ENCODE measurements at places on chromosomes 4 and X.

DNA sequence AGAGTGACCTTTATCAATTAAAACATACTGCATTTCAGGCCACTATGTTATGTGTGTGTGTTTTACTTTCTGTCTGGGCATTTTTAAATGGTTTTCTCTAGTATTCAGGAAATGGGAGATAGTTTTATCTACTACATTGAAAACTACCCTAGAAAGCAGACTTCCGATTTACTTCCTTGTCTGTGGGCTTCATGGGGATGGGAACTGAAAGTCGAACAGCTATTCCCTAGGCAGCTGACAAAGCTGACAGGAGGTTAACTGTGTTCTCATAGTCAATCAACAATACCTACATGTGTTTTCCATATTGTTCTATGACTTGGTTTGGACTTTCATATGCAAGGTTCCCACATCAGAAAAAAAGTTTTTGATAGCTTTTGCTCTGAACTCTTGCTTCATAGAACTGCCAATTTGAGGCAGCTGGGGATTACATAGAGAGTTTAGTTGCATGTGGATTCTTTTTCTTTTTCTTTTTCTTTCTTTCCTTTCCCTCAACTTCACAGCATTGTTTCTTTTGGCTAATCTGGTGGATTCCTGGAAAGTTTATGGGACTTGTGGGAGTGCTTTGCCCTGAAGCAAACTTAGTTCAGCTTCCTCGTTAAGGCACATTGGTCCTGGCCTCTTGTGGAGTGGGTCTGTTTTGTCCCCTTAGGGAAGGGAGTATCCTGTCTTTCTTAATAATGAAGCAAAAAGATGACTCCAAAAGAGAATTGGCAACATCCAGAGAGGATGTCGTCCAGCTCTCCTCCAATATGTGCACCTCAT lies 327.1 kb upstream of the GIMD1 start:
- DNase-seq = no peak

DNA sequence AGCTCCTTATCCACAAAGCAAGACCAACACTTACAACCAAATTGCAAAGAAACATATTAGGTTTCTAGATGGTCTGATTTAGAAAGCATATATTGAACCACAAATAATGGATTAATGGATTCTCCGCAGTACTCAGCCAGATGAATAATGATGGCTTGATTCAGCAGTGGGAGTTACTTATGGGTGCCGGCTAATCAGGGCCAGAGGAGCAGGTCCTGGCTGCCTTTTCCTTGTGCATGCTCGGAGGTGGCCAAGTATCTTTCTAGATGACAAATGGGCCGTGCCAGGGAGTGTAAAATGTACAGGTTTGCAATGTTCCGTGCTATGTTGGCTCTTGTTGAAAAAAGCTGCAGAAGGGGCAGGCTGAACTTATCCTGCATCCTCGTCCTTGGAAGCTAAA lies 70.2 kb downstream of the VCX3A start:
- DNase-seq = no peak

- no peak for DNase-seq
These were observed 28.9 kb downstream of the ACSL1 start for GRCh38 chr4:184796906-184797305.

DNA sequence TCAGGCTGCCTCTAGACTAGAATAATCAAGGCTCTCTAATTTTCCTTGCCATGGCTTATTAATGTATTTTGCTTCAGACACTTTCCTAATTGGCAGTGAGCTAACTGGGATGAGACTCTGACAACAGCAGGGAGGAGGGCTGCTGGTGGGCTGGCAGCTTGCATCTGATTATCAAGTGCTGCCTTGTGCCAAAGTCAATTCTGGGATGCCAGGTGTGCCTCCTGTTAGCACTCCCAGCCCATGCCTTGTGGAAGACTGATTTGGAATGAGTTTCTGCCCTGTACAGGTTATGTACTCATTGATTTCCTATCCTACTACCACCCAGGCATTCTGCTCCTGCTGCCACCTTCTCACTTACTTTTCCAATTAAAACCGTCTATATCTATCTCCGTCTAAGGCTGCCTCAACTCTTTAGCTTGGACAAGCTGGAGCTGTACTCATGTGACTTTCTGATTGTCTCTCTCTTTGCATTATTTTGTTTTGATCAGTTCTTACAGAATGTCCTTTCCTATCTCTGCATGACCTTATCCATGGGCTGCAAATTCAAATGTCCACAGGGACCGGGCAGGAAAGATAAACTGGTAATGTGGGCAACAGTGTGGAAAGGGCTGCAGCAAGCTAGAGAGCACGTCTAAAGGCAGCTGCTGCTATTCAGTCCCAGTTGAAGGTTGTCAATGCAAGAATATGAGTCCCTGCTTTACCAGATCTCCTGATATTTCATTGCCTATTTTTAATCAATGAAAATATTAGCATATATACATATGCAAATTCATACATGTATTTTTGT lies 112.6 kb downstream of the GABRA2 start:
- no peak for DNase-seq

DNA sequence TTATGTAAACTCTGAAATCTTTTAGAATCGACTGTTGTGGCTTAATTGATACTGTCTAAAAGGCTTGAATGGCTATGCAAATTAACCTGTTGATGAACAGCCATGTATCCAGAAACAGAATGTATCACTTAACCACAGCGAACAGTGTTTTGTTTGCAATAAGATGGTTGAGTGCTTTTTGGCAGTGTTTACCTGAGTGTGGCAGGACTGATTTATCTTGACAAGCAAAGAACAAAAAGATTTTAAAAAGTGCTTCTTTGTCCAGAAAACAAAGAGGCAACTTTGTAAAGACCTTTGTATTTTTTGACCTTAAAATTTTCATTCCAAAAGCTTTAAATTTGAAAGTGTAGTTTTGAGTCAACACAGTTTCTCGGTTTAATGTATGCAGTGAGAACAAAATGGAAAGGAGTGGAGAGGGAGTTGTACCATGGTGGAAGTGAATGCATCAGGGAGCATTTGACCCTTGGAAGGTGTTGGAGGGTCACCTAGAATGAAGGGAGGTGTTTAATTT lies 18.0 kb downstream of the ARHGAP10 start:
- no peak for DNase-seq

GRCh38 chr4:99815597-99816011 lies 1.0 kb upstream of the DAPP1 start:
- DNase-seq = peak; percentile 6

DNA sequence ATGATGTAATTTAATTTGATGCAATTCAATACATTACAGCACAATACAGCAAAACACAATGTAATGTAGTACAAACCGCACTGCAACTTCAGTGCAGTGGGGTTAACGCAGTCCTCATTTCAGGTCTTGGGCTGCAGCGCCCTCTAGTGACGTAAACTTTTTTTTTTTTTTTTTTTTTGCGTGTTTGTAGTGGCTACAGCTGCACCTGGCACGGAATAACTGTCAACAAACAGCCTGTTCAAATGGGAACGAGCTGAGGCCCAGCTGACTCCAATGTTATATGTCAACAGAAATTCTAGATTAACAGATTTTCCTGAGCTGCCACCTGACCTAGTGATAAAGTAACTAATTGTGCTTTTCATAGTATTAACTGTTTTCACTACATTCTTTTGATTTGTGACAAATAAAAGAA lies 33.5 kb upstream of the RASSF6 start:
- DNase-seq = no peak

- no peak for DNase-seq
These were observed 111.0 kb downstream of the EPHA5 start for GRCh38 chr4:65559270-65559669.

- no peak for DNase-seq
These were observed 137.2 kb upstream of the PGRMC2 start for GRCh38 chr4:128424527-128425497.

DNA sequence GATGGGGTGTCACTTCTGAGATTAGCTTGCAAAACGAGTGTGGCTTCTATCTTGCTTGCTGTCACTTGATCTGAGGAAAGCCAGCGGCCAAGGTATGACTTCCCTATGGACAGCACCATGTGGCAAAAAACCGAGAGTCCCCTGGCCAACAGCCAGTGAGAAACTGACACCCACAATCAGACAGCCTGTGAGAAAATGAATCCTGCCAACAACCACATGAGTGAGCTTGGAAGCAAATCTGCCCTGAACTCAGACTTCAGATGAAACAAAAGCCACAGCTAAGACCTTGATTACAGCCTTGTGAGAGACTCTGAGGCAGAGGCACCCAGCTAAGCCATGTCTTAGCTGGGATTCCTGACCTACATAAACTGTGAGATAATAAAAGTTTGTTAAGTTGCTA lies 45.5 kb downstream of the PPP1R2C start:
- DNase-seq = no peak

DNA sequence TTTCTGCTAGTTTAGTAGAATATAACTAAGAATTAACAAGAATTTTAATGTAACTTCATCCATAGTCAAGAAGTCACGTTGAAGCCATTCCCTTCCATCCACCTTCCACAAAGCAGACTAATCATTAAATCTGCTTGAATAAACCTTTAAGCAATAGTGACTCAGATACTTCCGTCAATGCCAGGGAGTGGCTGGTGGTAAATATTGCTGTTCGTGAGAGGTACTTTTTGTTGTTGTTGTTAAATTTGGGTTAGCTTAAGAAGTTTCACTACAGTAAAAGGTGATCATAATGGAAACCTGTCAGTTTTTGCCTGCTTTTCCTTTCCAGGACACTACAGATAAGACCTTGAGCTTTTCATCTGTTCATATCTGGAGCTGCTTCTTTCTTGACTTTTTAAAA lies 316.3 kb downstream of the TMA16 start:
- no peak for DNase-seq

GRCh38 chr4:69849969-69850368 lies 10.0 kb downstream of the SULT1E1 start:
- DNase-seq = no peak

DNA sequence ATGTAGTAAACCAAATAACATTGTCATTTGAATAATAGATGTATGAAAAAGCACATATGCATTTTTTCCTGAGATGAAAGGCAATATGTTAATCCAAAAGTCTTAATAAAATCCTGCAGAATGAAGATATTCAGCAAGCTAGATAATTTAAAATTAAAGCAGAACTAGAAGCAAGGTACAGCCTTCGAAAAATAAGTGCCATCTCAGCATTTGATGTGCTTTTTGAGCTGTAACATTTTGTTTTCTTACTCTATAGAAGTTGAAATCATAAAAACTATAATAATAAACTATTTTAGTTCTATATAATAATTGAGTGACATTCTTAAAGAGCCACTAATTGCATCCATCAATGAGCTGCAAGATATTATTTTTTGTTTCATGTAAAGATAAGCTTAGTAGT lies 410.4 kb upstream of the TRAM1L1 start:
- DNase-seq = no peak

- peak; percentile 79 for DNase-seq
These were observed 21.7 kb upstream of the CD38 start for GRCh38 chr4:15756361-15756861.

Data from stimulated activated CD4-positive, alpha-beta T cell treated with anti-CD3 and anti-CD28 coated beads, Interleukin-2, amount 100 ng/mL, for 24 hours (primary cell).